ENCODE measurements at places on chromosomes 6 and 20.

- peak; percentile 84 for DNase-seq
Observed at GRCh38 chr20:58268936-58269619, 40.4 kb upstream of the RAB22A start.

- DNase-seq, result no peak
Observed at GRCh38 chr6:133964052-133964451, 11.0 kb downstream of the TBPL1 start.

DNA sequence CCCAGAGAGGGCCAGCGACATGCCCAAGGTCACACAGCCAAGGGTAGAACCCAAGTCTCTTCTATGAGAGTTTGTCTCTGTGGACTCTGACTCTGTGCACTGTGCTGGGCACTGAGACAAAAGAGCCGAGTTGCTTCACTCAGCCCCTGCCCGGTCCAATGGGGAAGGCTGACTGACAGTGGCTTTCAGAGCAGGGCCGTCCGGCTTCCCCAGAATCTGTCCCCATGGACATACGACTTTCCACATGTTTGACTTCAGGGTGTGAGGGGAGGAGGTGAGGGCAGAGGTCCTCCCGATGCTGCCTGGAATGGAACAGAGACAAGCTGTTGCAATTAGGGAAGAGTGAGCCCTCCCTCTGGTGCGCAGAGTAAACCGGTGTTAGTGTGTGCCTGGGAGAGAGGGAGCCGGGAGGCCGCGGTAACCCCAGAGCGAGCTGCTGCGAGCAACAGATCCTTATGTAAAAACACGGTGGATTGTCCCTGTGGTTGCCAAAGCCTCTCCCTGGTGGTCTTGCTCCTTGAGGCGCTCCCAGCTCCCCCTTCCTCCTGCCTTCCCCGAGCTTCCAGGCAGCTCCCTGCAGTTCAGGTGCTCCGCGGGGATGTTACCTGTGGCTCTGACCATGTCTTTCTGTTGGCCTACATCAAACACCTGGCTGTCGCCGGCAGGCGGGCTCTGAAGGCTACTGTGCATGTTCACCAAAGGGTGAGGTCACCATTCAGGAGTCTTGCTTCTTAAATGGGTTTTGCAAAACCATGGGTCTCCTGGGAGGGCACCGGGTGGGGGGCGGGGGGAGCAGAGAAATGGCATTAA, 672 bp downstream of the SIRPA start:
- DNase-seq, result no peak

- no peak for DNase-seq
Observed at GRCh38 chr6:170162011-170162774, 128.7 kb downstream of the DLL1 start.

DNA sequence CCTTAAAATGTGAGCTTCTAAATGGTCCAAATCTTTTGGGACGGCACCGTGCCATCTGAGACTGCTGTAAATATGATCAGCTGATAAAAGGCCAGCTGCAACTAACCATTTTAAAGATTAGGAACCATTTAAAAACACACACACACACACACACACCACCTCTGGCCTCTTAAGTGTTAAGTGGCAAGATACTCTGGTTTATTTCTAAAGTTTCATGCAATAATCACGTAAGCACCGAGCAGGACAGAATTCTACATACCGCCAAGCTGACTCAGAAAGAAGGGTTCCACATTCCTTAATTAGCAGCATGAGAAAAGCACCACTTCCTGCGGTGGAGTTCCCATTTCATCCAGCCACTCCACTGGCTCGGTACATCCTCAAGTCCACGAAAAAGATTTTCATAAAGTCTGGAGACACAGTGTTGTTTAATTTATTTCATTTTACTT, 17.8 kb upstream of the ZNF217 start:
- DNase-seq, result peak; percentile 97

- DNase-seq, result no peak
Observed at GRCh38 chr20:2751347-2751877, 49.0 kb downstream of the CPXM1 start.

GRCh38 chr6:125117818-125118217, 35.8 kb upstream of the TPD52L1 start:
- no peak for DNase-seq

GRCh38 chr20:301886-302848, 4.8 kb downstream of the ZCCHC3 start:
- no peak for DNase-seq

GRCh38 chr20:24066076-24066700, 77.6 kb upstream of the GGTLC1 start:
- no peak for DNase-seq

DNA sequence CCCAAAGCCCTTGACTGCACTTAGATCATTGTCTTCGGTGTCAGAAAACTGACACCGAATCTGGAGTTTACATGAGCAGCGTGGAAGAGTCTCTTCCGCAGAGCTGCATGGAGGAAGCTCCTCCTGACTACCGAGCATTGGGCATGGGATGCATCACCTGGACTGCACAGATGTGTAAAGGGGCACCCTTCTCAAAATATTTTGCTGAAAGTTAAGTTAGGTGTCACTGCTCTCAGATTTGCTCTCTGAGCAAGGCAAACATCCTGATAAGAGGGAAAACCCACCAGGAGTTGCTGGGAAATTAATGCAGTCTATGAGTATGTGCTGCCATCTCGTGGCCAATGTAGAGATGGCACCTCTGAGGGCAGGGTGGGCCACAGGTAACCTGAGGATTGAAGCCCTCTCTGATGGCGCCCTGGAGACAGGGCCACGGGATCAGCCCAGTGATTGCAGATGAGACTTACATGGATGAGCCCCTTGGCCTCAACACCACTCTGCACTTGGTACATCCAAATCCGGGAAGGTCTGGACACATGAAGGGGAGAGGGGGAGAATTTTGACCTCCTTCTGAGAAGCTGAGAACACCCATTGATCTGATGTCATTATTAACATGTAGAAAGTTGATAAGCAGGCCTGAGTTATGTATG, 129.9 kb downstream of the LPA start:
- peak; percentile 9 for DNase-seq

DNA sequence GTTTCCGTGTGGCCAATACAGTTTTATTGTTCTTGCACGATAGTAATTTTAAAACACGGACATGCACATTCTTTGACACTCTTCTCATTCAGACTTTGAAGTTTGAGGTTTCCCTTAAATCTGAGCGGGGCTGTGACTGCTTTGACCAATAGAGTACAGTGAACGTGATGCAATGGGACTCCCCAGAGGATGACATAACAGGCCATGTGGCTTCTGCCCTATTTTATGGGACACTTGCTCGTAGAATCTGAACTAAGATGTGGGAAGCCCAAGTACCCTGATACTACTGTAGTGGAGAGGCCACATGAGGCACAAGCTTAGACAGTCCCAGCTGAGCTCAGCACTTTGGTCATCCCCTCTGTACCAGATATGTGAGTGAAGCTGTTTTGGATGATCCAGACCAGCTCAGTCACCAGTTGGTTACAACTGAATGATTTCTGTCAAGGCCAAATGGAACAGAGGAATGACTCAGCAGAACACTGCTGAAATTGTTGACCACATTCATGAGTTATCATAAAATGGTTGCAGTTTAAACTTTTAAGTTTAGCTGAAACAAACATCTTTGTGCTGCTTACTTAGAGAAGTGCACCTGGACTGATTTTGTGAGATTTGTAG, 279.4 kb downstream of the RFPL4B start:
- DNase-seq, result peak; percentile 90

GRCh38 chr20:29298759-29299613, 1958.5 kb upstream of the DEFB115 start:
- DNase-seq, result no peak
